ENCODE measurements at places on chromosomes 11 and 22.

DNA sequence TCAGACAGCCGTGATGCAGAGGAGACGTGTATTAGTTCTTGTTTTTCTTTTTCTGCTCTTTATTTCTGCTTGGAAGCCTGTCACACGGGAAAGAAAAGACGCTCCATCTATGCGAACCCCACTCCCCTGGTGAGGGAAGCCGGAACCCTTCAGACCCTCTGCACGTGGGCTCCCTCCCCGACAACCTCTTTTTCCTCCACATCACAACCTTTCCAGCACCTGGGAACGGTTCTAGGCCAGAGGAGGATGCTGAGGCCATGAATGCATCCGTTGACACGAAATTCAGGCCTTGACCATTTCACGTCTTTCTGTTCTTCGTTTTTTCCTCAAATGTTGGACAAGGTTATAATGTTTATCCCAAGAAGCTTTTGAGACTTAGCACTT is 85.3 kb upstream of the WNT7B start:
- DNase-seq: no peak

DNA sequence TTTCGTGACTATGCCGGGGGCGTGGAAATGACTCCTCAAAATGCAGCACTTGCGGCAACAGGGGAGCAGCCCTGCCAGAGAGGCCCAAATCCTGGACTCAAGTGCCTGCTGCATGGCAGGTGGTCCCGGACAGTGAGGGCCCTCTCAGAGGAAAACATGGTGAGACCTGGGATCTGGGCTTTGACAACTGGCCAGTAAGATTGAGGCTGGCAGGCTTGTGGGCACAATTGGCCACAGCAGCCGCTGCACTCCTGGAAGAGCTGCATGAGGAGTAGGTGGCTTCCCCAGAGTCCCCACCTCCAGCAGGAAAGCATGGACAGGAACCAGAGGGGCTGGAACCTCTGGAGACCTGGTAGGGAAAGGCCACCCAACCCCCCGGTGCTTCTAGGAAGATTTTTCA is 13.4 kb downstream of the LINC01488 start:
- no peak for DNase-seq

GRCh38 chr11:47329987-47330931 is 22.2 kb downstream of the MYBPC3 start:
- no peak for DNase-seq

DNA sequence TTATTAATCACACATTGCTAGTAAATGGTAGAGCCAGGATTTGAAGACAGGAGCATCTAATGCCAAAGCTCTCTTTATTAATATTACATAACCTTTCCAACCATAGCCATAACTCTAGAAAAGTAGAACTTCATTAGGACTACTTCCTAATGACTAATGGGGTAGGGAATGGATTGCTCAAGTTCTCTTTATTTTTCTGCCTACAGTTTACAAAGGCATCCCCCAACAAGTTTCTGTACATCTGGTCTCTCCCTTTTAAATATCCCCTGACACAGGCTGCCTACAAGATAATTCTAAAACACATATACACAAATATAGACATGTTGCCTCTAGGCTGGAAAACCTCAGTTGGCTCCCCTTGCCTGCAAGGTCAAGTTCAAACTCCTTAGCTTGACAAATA is 534.9 kb downstream of the SOX6 start:
- no peak for DNase-seq

DNA sequence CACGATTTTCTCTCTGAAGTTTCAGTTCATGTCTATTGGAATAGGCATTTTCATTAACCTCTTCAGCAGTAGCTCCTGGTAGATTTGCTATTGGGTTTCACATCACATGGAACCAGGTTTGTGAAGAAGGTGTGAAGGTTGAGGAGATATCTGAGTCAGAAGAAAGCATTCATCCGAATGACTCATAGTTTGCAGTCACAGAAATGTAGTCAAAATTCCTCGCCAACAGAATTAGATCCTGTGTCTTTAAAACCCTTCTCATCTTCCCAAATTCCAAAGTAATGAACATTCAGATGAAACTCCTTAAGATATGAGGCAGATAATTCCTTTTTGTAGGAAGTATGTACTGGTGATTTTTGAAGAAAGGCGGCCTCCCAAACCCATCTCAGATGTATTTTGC is 125.0 kb upstream of the LARGE1 start:
- no peak for DNase-seq

- DNase-seq: peak; percentile 47
Observed at GRCh38 chr11:2701230-2701629, 1.4 kb upstream of the KCNQ1OT1 start.

- no peak for DNase-seq
Observed at GRCh38 chr11:1254086-1254648, 31.3 kb downstream of the MUC5B start.

- DNase-seq: no peak
Observed at GRCh38 chr22:30564045-30564760, 10.3 kb downstream of the GAL3ST1 start.

Data from natural killer cell treated with Interleukin-12 subunit alpha and Interleukin-12 subunit beta and Interleukin-15 and Interleukin-18, amount 100 ng/mL, for 72 hours (primary cell).